Activated CD8-positive, alpha-beta memory T cell treated with anti-CD3 and anti-CD28 coated beads, Interleukin-2, amount 50 U/mL, for 48 hours (primary cell): ENCODE measurements at places on chromosomes 2 and 18.

- no peak for DNase-seq
Observed at GRCh38 chr18:78525366-78526111, 454.1 kb upstream of the SALL3 start.

- DNase-seq: peak; percentile 47
Observed at GRCh38 chr2:112708968-112709367, 11.9 kb upstream of the NT5DC4 start.

GRCh38 chr18:67428805-67429204, 87.7 kb downstream of the DSEL start:
- no peak for DNase-seq

DNA sequence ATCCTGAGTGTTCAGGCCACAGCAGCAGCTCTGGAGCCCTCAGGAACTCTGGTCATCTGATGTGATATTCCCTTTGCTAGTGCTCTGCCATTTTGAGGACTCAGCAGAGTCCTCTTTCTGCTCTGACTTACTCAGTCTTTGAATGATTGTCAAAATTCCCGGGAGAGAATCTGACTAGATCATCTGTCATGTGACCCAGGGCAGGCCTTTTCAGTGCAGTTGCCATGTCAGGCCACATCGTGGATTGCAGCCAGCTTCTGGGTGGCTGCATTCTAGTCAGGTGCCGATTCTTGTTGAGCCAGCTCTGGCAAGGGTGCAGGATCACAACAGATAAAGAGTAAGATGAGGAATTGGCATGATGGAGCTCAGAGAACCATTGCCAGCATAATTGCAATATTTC, 795.6 kb downstream of the CPS1 start:
- DNase-seq: no peak

DNA sequence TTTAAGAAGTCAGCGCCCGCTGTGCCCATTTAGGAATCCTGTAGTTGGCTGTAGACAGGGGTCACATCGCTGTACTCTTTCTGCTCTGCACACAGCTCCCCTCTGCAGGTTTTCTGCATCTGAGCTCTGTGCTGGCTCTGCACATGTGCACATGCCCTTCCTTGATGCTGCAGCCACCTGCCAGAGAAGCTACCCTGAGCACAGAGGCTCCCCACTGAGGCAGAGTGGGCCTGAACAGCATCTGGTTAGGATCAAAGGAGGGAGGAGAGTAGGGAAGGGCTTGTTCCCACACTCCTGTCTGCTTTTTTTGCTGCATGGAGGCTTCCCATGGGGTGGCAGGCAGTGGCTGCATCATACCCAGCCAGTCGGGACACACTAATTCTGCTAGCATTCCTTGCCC, 238.9 kb downstream of the FHOD3 start:
- no peak for DNase-seq
